Stimulated activated CD8-positive, alpha-beta memory T cell treated with anti-CD3 and anti-CD28 coated beads, Interleukin-12 subunit alpha, Interleukin-12 subunit beta, amount 100 ng/mL, for 1 hour (primary cell): ENCODE measurements at places on chromosomes 3 and 15.

- DNase-seq, result no peak
Measured at GRCh38 chr3:129633751-129634481, 27.4 kb upstream of the PLXND1 start.

DNA sequence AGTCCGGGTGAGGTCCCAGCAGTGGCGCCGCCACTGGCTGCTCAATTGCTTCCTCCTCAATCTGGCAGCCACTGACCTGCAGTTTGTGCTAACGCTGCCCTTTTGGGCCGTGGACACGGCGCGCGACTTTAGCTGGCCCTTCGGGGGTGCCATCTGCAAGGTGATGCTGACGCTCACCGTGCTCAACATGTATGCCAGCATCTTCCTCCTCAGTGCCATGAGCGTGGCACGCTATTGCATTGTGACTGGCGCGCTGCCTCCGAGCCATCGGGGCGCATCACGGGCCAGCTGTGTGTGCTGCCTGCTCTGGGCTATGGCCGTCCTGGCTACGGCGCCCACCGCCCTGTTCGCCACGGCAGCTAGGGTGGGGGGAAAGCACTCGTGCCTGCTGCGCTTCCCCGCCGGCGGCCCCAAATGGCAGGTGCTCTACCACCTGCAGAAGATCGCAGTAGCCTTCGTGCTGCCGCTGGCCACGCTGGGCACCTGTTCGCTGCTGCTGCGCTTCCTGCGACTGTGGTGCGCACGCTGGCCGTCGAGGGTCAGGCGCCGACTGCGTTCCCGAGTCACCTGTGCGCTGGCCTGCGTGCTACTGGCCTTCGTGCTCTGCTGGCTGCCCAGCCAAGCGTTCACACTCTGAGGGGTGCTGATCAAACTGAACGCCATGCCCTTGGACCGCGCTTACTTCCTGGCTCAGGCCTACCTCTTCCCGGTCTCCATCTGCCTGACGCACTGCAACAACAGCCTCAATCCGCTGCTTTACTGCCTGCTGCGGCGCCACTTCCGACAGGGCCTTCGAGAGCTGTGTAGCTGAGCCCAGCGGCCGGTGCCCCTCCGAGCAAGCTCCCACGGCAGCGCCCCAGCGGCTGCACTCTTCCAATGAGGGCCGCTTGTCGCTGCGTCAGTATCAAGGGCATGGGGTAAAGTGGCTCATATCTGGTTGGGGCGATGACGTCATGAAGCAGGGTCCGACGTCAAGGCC is 20.3 kb upstream of the ADAMTS7 start:
- no peak for DNase-seq

DNA sequence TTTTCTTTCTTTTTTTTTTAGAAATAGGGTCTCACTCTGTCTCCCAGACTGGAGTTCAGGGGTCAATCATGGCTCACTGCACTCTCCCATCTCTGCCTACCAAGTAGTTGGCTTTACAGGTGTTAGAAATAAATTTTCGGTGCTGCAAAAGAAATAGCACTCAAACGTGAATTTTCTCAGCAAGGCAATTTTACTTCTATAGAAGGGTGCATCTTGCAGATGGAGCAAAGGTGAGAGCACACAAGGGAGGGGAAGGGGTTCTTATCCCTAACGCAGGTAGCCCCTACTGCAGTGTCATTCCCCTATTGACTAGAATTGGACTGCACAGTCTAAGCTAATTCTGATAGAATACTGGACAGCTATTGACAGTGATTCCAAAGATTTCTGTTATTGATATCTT is 6.8 kb upstream of the FBLN2 start:
- DNase-seq, result no peak

DNA sequence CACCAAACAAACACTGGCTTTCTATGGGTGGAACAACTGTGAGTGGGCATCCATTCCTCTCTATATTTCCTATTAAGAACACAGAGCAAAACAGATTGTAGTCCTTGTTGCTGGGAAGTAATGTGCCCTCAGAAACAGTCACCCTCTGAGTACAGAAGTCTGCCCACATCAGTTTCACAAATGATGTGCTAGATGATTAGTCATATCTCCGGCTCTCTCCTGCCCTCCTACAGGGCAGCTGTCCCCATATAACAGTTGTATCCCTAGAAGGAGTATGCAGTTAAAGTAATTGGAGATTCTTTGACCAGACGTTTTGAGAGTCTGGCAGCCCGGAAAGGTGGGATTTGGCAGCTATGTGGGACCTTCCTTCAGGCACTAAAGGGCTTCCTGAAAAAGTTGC is 159.9 kb downstream of the APBA2 start:
- DNase-seq, result no peak

- DNase-seq, result no peak
Measured at GRCh38 chr3:55630280-55630920, 143.3 kb upstream of the WNT5A start.

GRCh38 chr3:47324278-47324865 is 41.6 kb downstream of the KLHL18 start:
- DNase-seq, result peak; percentile 34

DNA sequence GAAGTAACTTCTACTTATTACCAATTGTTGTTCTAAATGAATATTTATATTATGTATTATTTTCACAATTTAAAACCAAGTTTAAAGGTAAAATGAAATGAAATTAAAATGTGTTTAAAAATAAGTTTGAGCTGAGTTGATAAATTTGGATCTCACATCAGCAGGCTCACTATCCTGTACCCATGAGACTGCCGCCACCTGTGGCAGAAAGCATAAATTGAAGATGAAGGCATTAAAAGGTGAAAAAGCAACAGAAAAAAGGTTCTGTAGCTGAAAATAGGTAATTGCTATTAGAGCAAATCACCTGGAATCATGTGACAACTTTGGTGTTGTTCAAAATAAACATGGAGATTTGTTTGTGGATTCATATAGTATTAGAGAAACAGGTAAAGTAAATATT is 133.0 kb upstream of the CADM2 start:
- DNase-seq, result no peak

DNA sequence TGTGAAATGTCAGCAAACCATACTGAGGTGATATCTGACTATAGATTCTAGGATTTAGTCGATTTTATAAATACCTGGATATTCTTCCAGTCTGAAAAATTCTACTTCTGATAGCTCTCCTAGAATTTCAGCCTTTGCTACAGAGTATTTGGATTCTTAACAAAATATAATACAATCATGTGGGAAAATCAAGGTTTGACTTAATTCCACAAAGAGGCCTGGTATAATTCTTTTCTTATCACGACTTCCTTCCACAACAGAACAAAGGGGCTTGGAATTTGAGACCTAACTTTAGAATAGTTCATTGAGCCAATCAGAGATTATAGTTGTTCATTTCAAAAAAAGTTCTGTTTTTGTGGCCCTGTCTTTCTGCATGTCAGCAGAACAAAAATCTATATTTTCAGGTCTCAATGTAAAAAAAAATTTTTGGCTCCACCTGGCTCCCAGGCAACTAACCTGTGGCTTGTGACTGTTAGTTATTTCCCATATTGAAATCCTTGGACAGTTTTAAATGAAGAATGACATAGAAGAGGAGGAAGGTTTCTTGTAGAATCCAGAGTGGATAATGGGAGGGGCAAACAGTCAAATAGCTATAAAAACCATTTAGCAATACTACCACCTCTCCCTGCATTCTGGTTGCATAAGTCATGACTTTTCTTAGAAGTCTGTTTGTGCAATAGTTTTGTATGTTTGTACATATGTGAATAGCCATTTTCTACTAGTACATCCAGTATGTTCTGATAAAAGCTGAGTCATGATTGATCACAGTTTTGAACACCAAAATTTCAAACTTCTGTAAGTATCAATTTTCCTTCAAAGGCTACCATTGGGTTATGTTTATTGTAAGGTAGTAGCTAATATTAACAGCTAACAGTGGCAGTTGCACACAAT is 4.0 kb downstream of the TM4SF1 start:
- no peak for DNase-seq

GRCh38 chr3:14130230-14130629 is 5.4 kb downstream of the TMEM43 start:
- no peak for DNase-seq

DNA sequence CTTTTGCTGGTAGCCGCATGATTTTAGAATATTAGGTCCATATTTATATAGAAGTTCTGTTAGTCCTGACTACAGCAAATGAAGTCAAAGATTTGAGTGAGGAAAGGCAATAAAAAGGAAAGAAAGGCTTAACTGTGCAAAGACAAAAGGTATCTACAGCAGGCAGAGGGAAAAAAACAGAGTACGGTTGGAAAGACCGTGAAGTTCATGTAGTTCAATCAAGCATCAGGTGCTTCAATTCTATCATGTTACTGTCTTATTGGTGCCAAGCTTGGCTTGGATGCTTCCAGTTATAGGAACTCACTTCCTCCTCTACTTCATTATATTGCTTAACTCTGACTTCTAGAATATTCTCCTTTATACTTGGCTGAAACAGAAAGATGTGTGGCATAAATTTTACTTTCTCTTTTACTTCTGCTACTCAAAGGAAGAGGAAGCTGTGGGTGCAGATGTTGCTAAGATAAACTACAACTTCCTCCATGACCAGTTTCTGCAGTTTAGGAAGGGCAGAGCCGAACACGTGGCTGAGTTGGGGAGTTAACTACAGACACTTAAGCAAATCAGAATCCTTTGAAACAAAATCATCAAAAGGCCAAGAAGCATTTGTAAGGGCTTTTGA is 72.6 kb upstream of the ZBED2 start:
- peak; percentile 45 for DNase-seq

GRCh38 chr3:27368831-27369607 is at the start of gene NEK10:
Gene NEK10, minus strand, starts transcription at chr3:27369383. Its CDS starts 16,501 bp downstream, at chr3:27352882.
- DNase-seq, result peak; percentile 82

DNA sequence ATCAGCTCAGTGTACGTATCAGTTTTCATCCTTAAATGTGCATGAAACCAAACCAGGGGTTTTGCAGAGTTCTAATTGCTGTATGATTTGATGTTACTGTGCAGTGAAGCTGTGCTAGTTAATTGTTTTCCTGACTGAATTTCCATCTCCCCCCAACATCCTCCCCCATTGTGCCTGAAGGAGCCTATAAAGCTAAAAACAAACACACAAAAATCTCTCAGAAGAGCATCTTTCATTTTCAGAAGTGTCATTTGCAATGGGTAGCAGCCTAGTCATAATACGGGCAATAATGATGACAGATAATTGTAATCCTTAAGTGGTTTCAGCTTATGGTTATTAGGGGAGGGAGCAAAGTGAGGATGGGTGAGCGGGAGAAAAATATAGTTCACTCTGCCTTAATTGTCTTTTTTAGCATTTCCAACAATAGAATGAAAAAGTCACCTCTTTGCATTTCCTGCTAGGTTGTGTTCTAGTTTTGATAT is 207.9 kb upstream of the TBL1XR1 start:
- no peak for DNase-seq

- DNase-seq, result no peak
Measured at GRCh38 chr3:181431748-181432147, 280.0 kb upstream of the SOX2 start.

GRCh38 chr3:133443649-133444422 is 44.0 kb downstream of the BFSP2 start:
- DNase-seq, result no peak

- DNase-seq, result no peak
Measured at GRCh38 chr15:66825731-66826130, 123.7 kb downstream of the SMAD6 start.

GRCh38 chr15:38853608-38854007 is 289.0 kb upstream of the RASGRP1 start:
- DNase-seq, result no peak

DNA sequence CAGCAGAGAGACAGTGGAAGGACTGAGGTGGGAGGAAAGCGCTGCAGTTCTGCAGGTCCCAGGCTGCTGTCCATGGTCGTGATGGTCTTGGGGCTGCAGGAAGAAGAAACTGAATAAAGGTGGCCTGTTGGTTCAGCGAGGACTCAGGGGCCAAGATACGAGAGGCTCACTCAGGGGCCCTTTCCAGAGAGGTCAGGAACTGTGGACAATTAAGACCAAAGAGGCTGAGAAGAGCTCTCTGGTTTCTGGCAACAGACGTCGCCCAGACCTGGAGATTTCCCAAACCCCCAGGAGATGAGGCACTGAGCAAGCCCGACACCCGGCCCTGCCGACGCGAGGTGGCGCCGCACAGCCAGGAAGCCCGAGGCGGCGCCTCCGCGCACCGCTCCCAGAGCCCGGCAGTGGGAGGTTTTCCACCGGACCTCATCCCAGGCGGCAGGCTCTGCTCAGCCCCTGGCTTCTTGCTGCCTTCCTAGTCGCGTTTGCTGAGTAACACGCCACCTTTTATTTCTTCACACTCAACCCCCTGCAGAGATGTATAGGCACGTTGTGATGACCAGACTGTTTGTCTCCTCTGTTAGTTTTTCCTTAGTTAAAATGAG is 56.4 kb upstream of the ARRDC4 start:
- DNase-seq, result no peak

- DNase-seq, result no peak
Measured at GRCh38 chr15:25177955-25178801, 223.4 kb downstream of the SNRPN start.

GRCh38 chr3:160566499-160566898 is 1.1 kb upstream of the KPNA4 start:
- DNase-seq, result no peak

GRCh38 chr3:57764794-57765193 is 8.7 kb downstream of the SLMAP start:
- no peak for DNase-seq

GRCh38 chr15:83585601-83586335 is 68.2 kb upstream of the ADAMTSL3 start:
- no peak for DNase-seq

DNA sequence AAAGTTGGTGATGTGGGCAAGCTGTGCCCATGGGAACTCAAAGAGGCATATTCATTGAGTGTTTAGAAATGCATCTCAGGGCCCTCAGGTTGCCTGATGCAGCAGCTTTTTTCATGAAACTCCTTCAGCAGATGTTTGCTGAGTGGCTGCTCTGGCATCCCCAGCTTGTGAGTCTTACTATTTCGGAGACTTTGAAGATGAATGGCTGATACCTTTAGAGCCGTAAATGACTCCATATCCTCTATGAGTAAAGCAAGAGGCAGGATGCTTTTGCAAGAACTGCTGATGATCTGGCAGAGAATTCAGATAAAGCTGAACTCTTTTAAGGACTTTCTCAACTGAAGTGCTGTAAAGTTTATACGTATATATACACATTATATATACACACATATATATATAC is 384.3 kb downstream of the CACNA2D3 start:
- no peak for DNase-seq

- DNase-seq, result no peak
Measured at GRCh38 chr3:127041933-127042332, 59.0 kb downstream of the PLXNA1 start.
